ENCODE measurements at places on chromosomes 4 and X. TPM values are rescaled to one million over a fixed set of nuclear protein-coding genes. Genes with fewer than 3 reads are reported as not detected.

DNA sequence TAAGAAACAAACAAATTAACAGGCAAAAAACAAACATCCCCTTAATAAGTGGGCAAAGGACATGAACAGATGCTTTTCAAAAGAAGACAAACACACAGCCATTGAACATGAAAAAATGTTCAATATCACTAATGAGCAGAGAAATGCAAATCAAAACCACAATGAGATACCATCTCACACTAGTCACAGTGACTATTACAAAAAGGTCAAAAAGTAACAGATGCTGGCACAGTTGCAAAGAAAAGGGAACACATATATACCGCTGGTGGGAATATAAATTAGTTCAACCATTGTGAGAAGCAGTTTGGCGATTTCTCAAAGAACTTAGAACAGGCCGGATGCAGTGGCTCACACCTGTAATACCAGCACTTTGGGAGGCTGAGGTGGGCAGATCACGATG is 146.1 kb upstream of the NEIL3 start:
- H3K27me3 ChIP-seq, result no peaks in the 10 kb centered on the region
- no peaks in the 10 kb centered on the region for H3K36me3 ChIP-seq
- no peaks in the 10 kb centered on the region for H3K4me1 ChIP-seq
- no peak overlapping the region for H3K4me3 ChIP-seq
- H3K27ac ChIP-seq, result no peak overlapping the region

DNA sequence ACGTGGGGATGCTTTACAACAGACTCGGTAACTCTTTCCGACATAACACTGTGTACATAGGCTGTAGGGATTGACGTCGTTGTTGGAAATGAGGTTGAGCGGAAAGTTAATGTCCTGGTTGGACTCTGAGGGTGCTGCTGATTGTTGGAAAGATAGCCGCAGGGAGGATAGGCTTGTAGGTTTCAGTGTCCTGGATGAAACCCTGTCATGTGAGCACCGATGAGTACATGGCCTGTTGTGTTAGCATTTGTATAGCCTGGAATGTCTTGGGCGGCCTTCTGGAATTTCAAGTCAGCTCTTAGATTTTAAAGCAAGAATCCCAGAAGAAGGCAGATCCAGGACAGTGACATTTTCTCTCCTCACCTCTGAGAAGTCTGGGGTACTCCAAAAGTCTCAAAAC is 63.3 kb downstream of the TBC1D14 start:
- no peak overlapping the region for H3K4me3 ChIP-seq
- H3K27ac ChIP-seq, result no peak overlapping the region
- H3K27me3 ChIP-seq, result no peaks in the 10 kb centered on the region
- no peaks in the 10 kb centered on the region for H3K4me1 ChIP-seq

DNA sequence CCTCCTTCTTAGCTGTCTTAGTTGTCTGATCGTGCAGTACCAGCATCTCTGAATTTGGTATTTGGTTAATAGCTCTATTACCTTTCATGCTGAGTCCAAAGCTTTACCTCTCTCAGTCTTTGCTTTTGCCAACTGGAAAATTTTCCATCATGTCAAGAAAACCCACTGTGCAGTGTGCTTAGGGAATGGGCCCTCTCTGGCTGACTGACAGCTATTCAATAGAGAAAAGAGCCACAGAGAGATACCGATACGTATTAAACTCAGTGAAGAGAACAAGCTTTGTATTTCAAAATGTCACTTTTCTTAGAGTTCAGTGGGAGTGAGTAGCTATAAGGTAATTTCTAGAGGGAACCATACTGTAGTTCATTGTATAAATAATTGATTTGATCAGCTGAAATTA is 1507.1 kb downstream of the C4orf33 start:
- H3K36me3 ChIP-seq, result no peaks in the 10 kb centered on the region
- no peak for DNase-seq
- H3K27me3 ChIP-seq, result no peaks in the 10 kb centered on the region
- H3K4me1 ChIP-seq, result no peaks in the 10 kb centered on the region
- H3K27ac ChIP-seq, result no peak overlapping the region
- H3K4me3 ChIP-seq, result no peak overlapping the region

- H3K4me1 ChIP-seq, result no peaks in the 10 kb centered on the region
- no peak overlapping the region for H3K27ac ChIP-seq
- H3K4me3 ChIP-seq, result no peak overlapping the region
Observed at GRCh38 chrX:122788216-122788615, 395.9 kb upstream of the GRIA3 start.

DNA sequence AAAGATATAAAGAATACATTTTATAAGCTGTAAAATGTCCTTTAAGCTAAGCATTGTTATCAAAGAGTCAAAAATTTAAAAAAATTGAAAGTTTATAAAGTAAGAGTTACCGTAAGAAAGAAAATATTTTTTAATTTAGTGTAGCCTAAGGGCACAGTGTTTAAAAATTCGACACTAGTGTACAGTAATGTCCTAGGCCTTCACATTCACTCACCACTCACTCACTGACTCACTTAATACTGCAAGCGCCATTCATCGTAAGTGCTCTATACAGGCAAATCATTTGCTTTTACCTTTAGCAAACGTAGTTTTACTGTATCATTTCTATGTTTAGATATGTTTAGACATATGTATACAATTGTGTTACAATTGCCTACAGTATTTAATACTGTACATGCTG is 20.2 kb downstream of the GLRA3 start:
- H3K36me3 ChIP-seq, result no peaks in the 10 kb centered on the region
- no peak for DNase-seq
- H3K27me3 ChIP-seq, result no peaks in the 10 kb centered on the region
- no peak overlapping the region for H3K27ac ChIP-seq
- H3K4me3 ChIP-seq, result no peak overlapping the region
- H3K4me1 ChIP-seq, result no peaks in the 10 kb centered on the region

DNA sequence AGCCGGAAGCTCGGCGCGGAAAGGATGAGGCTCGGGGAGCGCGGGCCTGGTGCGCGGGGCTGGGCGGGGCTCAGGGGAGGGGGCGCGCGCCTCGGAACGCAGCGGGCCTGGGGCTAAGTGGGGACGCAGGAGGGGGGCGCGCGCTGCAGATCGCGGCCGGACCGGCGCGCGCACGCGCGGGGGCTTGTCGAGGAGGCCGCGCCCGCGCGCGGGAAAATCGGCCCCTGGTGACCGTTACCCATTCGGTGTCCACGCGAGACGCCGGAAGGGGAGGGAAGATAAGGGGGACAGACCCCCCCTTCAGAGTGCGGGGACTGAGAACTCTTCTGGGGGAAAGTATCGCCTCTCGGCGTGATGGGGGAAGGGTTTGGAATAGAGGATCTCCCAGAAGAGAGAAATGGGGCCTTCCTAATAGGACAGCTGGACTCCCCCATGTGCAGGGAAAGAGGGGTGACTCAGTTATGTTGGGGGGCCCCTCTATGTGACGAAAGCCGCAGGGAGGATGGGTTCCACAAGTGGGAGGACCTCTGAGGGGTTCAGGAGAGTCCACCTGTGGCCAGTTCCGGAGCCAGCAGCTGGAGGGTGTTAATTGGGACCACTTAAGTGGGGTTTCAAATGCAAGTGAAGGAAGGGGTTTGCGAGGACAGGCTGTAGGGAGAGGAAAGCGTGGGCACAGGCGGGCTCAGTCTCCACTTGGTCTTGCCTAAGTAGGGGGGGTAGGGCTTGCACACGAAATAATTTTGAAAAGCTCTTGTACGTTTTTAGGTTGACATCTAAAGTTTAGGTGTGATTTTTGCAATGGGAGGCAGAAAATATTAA is 584 bp downstream of the SUV39H1 start:
- no peak for DNase-seq
- H3K4me1 ChIP-seq, result no peaks in the 10 kb centered on the region
- H3K27ac ChIP-seq, result peak overlapping the region; percentile 83
- peak overlapping the region; percentile 46 for H3K4me3 ChIP-seq
- no peaks in the 10 kb centered on the region for H3K27me3 ChIP-seq

GRCh38 chr4:5357870-5358269 is 306.6 kb downstream of the STK32B start:
- no peak overlapping the region for H3K27ac ChIP-seq
- no peaks in the 10 kb centered on the region for H3K4me1 ChIP-seq
- no peak overlapping the region for H3K4me3 ChIP-seq
- H3K36me3 ChIP-seq, result no peaks in the 10 kb centered on the region
- H3K27me3 ChIP-seq, result peaks cover 3% of the 10 kb centered on the region

DNA sequence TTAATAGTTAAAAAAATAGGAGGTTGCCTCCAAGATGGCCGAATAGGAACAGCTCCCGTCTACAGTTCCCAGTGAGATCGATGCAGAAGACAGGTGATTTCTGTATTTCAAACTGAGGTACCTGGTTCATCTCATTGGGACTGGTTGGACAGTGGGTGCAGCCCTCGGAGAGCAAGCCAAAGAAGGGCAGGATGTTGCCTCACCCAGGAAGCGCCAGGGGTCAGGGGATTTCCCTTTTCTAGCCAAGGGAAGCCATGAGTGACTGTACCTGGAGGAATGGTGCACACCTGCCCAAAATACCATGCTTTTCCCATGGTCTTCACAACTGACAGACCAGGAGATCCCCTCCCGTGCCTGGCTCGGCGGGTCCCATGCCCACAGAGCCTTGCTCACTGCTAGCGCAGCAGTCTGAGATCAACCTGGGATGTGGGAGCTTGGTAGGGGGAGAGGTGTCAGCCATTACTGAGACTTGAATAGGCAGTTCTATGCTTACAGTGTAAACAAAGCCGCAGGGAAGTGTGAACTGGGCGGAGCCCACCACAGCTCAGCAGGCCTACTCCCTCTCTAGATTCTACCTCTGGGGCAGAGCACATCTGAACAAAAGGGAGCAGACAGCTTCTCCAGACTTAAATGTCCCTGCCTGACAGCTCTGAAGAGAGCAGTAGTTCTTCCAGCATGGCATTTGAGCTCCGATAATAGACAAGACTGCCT is 47.5 kb downstream of the PPA2 start:
- no peaks in the 10 kb centered on the region for H3K4me1 ChIP-seq
- H3K4me3 ChIP-seq, result no peak overlapping the region
- DNase-seq, result no peak
- H3K36me3 ChIP-seq, result no peaks in the 10 kb centered on the region
- H3K27me3 ChIP-seq, result no peaks in the 10 kb centered on the region
- no peak overlapping the region for H3K27ac ChIP-seq

DNA sequence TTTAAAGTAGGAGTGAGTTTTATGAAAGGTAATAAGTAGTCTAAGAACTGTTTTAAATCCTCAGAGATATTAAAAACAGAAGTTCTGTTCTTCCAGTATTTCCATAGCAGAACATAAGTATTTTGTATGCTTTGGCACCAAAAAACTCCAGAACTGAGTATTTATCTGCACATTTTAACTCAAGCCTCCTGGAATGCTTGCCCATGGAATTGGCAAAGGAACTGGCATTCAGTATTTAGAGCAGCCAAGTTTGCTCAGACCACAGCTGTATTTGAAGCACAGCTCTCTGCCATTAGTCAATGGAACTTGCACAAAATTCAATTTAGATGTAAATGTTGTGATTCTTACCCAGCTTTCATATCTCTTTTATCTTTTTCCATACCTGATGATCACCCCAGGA is 42.2 kb downstream of the NDNF start:
- no peaks in the 10 kb centered on the region for H3K36me3 ChIP-seq
- H3K4me1 ChIP-seq, result no peaks in the 10 kb centered on the region
- no peak for DNase-seq
- no peaks in the 10 kb centered on the region for H3K27me3 ChIP-seq
- H3K27ac ChIP-seq, result no peak overlapping the region
- H3K4me3 ChIP-seq, result no peak overlapping the region

- no peaks in the 10 kb centered on the region for H3K4me1 ChIP-seq
- H3K36me3 ChIP-seq, result no peaks in the 10 kb centered on the region
- no peak overlapping the region for H3K27ac ChIP-seq
Observed at GRCh38 chrX:47697181-47697580, 38.2 kb upstream of the UXT start.

DNA sequence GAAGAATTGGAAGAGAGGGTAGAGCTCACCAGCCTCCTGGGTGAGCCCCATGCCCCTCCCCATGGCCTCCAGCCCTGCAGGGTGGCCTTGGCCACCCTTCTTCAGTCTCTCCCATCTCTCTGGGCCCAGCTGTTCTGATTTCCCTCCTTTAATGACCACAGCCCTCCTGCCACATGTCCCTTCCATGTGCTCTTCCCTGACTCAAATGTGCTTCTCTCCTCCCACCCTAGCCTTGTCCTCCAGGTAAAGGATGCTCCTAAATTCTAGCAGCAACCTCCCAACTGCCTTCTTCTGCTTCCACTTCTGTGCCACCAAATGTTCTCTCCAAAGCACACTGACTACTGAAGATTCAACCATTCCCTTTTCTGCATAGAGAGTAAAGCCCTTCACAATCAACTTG is 83.0 kb downstream of the ADRA2C start:
- H3K4me1 ChIP-seq, result no peaks in the 10 kb centered on the region
- no peak overlapping the region for H3K4me3 ChIP-seq
- no peak overlapping the region for H3K27ac ChIP-seq
- DNase-seq, result no peak

- H3K4me3 ChIP-seq, result no peak overlapping the region
- peak; percentile 19 for DNase-seq
- no peaks in the 10 kb centered on the region for H3K27me3 ChIP-seq
- H3K27ac ChIP-seq, result peak overlapping the region; percentile 67
- H3K36me3 ChIP-seq, result no peaks in the 10 kb centered on the region
- no peaks in the 10 kb centered on the region for H3K4me1 ChIP-seq
Observed at GRCh38 chrX:45771114-45771513, 570.4 kb upstream of the DIPK2B start.

- H3K36me3 ChIP-seq, result no peaks in the 10 kb centered on the region
- no peak for DNase-seq
- no peak overlapping the region for H3K27ac ChIP-seq
- peaks cover 11% of the 10 kb centered on the region for H3K4me1 ChIP-seq
Observed at GRCh38 chr4:970854-971520, 2.4 kb downstream of the DGKQ start.

DNA sequence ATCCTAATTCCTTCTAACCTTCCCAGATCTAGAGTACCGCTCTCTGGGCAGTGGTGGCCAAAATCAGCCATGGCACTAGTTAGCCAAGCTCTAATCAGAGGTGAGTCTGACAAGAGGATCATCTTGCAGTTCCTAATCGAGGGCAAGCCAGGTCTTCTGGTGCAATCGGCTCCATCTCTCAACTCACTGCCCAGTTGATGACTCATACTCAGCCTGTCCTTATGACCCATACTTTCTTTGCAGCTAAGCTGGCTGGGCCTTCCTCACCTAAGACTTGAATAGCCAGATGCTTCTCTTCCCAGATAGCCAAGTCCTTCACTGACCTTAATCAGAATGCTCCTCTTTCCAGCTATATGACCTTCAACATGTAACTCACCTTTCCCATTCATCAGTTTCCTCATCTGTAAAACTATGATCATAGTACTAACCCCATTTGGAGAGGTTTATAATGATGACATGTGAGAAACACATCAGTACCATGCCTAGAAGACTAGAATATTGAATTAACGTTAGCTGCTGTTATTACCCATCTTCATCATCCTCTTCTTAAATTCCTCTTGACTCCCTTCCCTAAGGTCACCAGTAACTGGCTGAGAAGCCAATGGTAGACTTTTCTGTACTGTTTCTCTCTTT is 57.1 kb downstream of the RELL1 start:
- no peak overlapping the region for H3K27ac ChIP-seq
- no peaks in the 10 kb centered on the region for H3K4me1 ChIP-seq
- no peaks in the 10 kb centered on the region for H3K36me3 ChIP-seq
- no peak for DNase-seq
- no peak overlapping the region for H3K4me3 ChIP-seq

- no peaks in the 10 kb centered on the region for H3K36me3 ChIP-seq
- H3K4me1 ChIP-seq, result no peaks in the 10 kb centered on the region
- DNase-seq, result no peak
- H3K27ac ChIP-seq, result no peak overlapping the region
Observed at GRCh38 chrX:136209016-136209738, 42.0 kb downstream of the MAP7D3 start.

The PRDM5 gene
- total RNA-seq, result 9.9 TPM

The REST gene
- 50.8 TPM for total RNA-seq

The CENPVL2 gene
- 3.0 TPM for total RNA-seq

The PPAT gene
- total RNA-seq, result 7.0 TPM

The MPP1 gene
- 38.2 TPM for total RNA-seq

The OPRPN gene
- not detected for total RNA-seq
